ENCODE measurements at places on chromosomes 13 and 19. TPM values are rescaled to one million over a fixed set of nuclear protein-coding genes. Genes with fewer than 3 reads are reported as not detected.

DNA sequence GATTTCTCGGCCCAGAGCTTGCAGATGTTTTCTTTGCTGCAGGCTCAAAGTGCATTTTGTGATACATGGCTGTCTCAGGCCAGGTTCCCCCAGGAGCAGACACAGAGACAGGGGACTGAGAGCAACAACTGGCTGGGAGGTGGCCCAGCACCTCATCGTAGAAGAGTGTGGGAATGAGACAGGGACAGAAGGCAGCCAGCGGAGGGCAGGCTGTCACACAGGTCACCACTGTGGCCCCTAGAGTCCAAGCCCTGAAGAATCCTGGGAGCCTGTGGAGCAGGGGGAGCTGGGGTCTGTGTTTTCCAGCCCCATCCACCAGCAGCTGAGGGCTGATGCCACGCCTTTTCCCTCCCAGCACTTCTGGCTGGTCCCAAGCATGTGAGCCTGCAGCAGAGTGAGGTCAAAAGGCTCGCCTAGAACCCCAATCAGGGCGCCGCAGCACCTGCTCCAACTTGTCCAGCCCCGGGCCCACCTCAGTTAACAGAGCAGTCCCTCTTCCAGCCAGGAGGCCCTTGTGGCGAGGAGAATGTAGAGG, 723.8 kb downstream of the UQCRFS1 start:
- no peak for DNase-seq

GRCh38 chr19:42534391-42534790, 6.1 kb upstream of the CEACAM1 start:
- no peak for DNase-seq

GRCh38 chr19:58153386-58153785, 2.8 kb upstream of the ZNF329 start:
- DNase-seq, result no peak

The TUBA3C gene
- not detected for total RNA-seq

Measured in naive thymus-derived CD8-positive, alpha-beta T cell (primary cell).